ENCODE measurements at places on chromosomes 2 and 18. TPM values are rescaled to one million over a fixed set of nuclear protein-coding genes. Genes with fewer than 3 reads are reported as not detected.

The NAT8 gene
- total RNA-seq: 26.3 TPM

The SFT2D3 gene
- 3.7 TPM for total RNA-seq

The KIF1A gene
- total RNA-seq: 1.1 TPM

The SH3RF3 gene
- 1.1 TPM for total RNA-seq

The LDLRAD4 gene
- total RNA-seq: 41.9 TPM

The METTL4 gene
- 2.0 TPM for total RNA-seq

The CNTNAP5 gene
- total RNA-seq: not detected

The WDR54 gene
- 1.5 TPM for total RNA-seq

The ANKRD30BL gene
- total RNA-seq: not detected

The SLC5A7 gene
- not detected for total RNA-seq

The CXCR4 gene
- 2.0 TPM for total RNA-seq

The MXD1 gene
- total RNA-seq: 4.8 TPM

The CXXC1 gene
- 35.1 TPM for total RNA-seq

The ELOA2 gene
- not detected for total RNA-seq

The HMSD gene
- 0.23 TPM for total RNA-seq

The TANK gene
- 28.1 TPM for total RNA-seq

The AQP12B gene
- not detected for total RNA-seq

The GAD1 gene
- total RNA-seq: not detected

The IL1RL1 gene
- 2.6 TPM for total RNA-seq

The UGT1A10 gene
- 0.45 TPM for total RNA-seq

The RAD51AP2 gene
- 0.30 TPM for total RNA-seq

The FAM228B gene
- 2.6 TPM for total RNA-seq

The POTEI gene
- not detected for total RNA-seq

The CYS1 gene
- total RNA-seq: 0.65 TPM

The GAL3ST2 gene
- total RNA-seq: 0.55 TPM

The RBBP8 gene
- 11.7 TPM for total RNA-seq

The SNORC gene
- 15.5 TPM for total RNA-seq

The PREB gene
- total RNA-seq: 43.9 TPM

The FHOD3 gene
- 0.40 TPM for total RNA-seq

The CAPN14 gene
- total RNA-seq: not detected

The C18orf32 gene
- total RNA-seq: 30.0 TPM

The CYP27A1 gene
- total RNA-seq: 263 TPM

The ICA1L gene
- 0.63 TPM for total RNA-seq

The IL1R1 gene
- 39.0 TPM for total RNA-seq

Measured in left lobe of liver (tissue), 2 donors.